ENCODE measurements at places on chromosomes 3 and 15.

GRCh38 chr3:61981060-61981459 lies 392.3 kb downstream of the FEZF2 start:
- DNase-seq = no peak

DNA sequence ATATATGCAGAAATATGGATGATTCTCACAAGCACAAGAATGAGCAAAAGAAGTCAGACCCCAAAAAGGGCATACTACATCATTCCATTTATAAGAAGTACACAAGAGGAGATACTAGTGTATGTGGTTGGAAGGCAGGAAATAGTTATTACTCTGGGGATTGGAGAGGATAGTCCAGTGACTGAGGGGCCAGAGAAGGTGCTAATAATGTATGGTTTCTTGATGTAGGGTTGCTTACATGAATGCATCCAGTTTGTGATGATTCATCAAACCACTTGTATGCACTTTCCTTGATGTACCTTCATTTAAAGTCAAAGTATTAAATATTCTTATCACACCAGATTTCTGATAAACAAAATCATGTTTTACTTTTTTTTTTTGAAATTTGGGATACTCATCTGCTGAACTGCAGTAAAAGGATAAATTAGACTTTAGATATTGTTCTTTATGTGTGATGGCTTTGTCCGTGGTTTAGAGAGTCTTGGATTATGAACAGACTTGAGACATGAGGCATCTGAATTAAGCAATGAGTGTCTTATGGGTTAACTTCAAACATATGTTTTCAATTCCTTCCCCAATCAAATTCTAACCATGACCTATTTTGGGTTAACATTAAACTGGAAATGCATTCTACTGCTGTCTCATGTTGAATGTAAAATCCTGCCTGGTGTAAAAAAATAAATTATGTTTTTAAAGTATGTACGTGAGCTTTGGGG lies 171.2 kb downstream of the SEMA6D start:
- DNase-seq = no peak

- DNase-seq = no peak
These were observed 43.4 kb downstream of the SLCO2A1 start for GRCh38 chr3:133986311-133986710.

- no peak for DNase-seq
These were observed 122.6 kb upstream of the ATP2B2 start for GRCh38 chr3:10627884-10628572.

DNA sequence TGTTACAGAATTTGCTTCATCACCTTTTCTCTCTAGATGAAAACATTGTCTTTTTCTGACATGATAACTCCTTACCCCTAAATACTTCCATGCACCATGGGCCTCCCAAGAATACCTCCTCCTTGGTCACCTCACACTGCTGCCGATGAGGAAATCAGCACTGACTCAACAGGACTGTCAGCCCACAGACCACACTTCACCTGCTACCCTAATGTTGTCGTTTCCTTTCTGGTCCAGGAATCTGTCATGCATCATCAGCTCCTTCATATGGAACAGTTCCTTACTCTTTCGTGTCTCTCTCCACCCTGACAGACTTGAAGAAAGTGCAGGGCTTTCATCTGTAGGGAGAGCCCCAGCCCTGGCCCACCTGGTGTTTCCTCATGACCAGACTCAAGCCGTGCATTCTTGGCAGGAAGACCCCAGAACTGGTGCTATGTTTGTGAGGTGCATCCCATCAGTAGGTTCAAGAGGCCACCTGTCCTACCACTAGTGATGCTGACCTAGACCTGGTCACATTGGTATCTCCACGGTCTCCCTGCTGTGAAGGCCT lies 41.1 kb upstream of the PLXNA1 start:
- DNase-seq = no peak
